ENCODE measurements at places on chromosomes 3 and 15.

- no peaks in the 10 kb centered on the region for H3K27me3 ChIP-seq
- no peak overlapping the region for H3K4me3 ChIP-seq
- no peaks in the 10 kb centered on the region for H3K36me3 ChIP-seq
- no peak for DNase-seq
- no peak overlapping the region for H3K27ac ChIP-seq
Observed at GRCh38 chr3:175580318-175580717, 721.2 kb downstream of the NAALADL2 start.

DNA sequence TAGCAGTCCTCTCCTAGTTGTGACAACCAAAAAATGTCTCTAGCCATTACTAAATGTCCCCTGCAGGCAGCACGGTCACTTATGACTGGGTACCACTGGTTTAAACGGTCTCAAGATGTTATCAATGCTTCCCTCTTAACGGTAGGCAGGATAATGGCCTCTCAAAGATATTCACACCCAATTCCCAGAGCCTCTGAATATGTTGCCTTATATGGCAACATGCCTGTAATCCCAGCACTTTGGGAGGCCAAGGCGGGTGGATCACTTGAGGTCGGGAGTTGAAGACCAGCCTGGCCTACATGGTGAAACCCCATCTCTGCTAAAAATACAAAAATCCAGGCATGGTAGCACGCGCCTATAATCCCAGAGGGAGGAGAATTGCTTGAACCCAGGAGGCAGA is 9.4 kb downstream of the MME start:
- no peaks in the 10 kb centered on the region for H3K27me3 ChIP-seq
- no peaks in the 10 kb centered on the region for H3K4me1 ChIP-seq
- DNase-seq: no peak
- no peak overlapping the region for H3K27ac ChIP-seq
- H3K4me3 ChIP-seq: no peak overlapping the region
- no peaks in the 10 kb centered on the region for H3K36me3 ChIP-seq

DNA sequence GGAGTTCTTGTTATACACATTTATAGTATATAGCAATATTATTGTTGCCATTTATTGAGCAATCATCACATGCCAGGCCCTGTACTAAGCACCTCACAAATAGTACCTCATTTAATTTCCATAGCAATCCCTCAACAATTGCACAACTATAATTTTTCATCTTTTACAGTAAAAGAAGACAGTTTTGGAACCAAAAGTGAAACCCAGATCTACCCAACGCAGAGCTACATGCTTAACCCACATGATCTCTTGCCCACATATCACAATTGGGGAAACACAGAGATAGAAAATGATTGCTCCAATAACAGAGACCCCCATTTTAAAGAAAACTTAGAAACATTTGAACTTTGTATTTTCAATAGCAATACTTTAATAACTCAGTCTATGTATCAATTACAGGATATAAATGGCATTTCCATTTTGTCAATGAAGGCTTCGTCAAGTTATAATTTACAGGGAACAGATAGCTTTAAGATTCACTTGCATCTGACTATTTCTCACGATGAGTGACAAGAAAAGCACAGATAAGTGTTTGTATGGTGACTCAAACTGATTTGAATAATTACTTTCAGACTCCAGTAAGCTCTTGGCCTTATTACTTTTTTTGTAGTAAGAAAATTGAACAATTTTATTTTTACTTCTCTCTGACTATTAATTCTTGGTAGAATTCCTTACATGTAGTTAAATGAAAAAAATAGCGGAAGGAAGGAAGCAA is 38.7 kb upstream of the CCDC50 start:
- DNase-seq: no peak
- no peaks in the 10 kb centered on the region for H3K4me1 ChIP-seq
- H3K27ac ChIP-seq: no peak overlapping the region
- no peaks in the 10 kb centered on the region for H3K36me3 ChIP-seq

- H3K27me3 ChIP-seq: no peaks in the 10 kb centered on the region
- H3K4me1 ChIP-seq: peaks cover 97% of the 10 kb centered on the region
- H3K27ac ChIP-seq: peak overlapping the region; percentile 70
- DNase-seq: no peak
Observed at GRCh38 chr15:88650556-88650955, 11.7 kb downstream of the ISG20 start.

DNA sequence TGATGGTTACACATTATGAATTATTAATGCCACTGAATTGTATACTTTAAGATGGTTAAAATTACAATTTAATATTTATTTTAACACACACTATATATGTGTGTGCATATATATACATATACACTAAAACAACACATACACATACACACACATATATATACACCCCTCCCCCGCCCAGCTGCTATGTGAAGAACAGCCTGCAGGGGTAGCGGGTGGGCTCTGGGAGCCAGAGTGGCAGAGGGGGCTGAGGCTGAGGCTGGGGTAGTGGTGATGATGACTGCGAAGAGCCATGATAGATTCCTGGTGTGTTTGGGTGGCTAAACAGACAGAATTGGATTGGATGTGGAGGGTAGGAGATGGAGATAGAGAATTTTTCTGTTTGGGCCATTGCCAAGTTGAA is 39.4 kb upstream of the APEH start:
- no peak overlapping the region for H3K27ac ChIP-seq
- H3K4me1 ChIP-seq: no peaks in the 10 kb centered on the region

GRCh38 chr3:136567599-136568188 is 184.5 kb downstream of the STAG1 start:
- no peak overlapping the region for H3K4me3 ChIP-seq
- peaks cover 13% of the 10 kb centered on the region for H3K36me3 ChIP-seq
- H3K4me1 ChIP-seq: no peaks in the 10 kb centered on the region

GRCh38 chr3:71062952-71063772 is 520.4 kb downstream of the FOXP1 start:
- peak overlapping the region; percentile 71 for H3K4me3 ChIP-seq
- no peaks in the 10 kb centered on the region for H3K27me3 ChIP-seq
- DNase-seq: no peak
- H3K27ac ChIP-seq: peak overlapping the region; percentile 97

DNA sequence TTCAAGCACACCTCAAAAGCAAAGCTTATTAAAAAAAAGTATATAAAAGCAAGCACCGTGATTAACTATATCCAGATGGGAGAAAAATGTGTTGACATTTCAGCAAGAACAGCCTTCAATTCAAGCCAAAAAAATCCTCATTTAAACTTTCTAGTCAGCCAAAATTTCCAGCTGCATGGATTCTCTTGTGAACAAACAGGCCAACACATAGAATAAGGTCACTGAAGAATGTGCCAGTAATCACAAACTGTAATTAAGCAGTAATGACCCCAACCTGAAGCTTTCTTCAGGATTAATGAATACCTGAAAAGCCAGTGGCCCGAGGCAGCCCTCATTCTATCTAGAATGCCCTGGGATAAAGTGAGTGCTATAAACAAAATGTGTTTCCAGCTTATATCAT is 130.7 kb upstream of the KCNMB2 start:
- H3K4me3 ChIP-seq: no peak overlapping the region
- H3K27me3 ChIP-seq: no peaks in the 10 kb centered on the region
- DNase-seq: no peak
- H3K27ac ChIP-seq: no peak overlapping the region
- H3K36me3 ChIP-seq: no peaks in the 10 kb centered on the region

GRCh38 chr3:61858054-61858453 is 296.7 kb downstream of the PTPRG start:
- no peaks in the 10 kb centered on the region for H3K27me3 ChIP-seq
- H3K27ac ChIP-seq: no peak overlapping the region
- DNase-seq: no peak
- no peak overlapping the region for H3K4me3 ChIP-seq
- H3K4me1 ChIP-seq: no peaks in the 10 kb centered on the region

DNA sequence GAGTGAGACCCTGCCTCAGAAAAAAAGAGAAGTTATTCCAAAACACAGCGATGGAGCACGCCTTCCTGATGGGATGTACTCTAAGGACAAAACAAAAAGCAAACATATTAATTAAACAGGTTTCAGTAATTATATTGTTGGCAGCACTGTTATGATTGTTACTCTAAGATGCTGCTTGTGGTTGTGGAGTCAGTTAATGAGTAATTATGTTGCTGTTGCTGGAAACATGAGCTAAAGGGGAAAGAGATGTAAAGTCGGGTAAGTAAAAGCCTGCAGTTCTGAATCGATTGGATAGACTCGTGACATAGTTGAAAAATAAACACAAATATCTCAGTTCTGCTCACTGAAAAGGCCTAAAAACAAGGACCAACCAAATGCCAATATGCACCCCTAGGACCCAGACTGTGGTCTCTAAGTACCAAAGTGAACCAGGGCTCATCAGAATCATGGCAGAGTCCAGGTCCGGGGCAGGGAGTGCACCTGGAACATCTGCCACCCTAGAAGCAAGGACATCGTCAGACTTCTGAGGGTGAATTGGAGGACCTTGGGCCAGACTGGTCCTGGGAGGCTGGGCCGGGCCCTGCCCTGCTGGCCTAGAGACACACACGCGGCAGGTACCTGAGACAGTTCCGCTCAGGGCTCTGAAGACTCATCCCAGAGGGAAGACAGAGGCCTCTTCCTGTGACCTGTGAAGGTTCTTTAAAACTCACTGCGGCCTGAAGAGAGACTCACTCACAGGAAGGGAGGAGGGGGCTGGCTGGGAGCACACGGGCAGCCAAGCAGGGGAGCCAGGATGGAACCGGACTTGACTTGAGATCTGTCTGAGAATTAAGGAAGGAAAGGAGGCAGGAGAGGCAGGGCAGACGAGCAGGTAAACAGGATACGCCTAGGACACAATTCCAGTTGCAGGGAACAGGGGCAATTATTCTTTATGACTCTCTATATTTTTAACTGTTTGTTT is 140.5 kb downstream of the LRRK1 start:
- H3K27ac ChIP-seq: no peak overlapping the region
- no peaks in the 10 kb centered on the region for H3K4me1 ChIP-seq
- no peaks in the 10 kb centered on the region for H3K36me3 ChIP-seq
- no peak overlapping the region for H3K4me3 ChIP-seq
- no peaks in the 10 kb centered on the region for H3K27me3 ChIP-seq

- no peaks in the 10 kb centered on the region for H3K36me3 ChIP-seq
- DNase-seq: no peak
- H3K4me1 ChIP-seq: peaks cover 15% of the 10 kb centered on the region
Observed at GRCh38 chr15:63997715-63998442, 48.4 kb downstream of the DAPK2 start.

DNA sequence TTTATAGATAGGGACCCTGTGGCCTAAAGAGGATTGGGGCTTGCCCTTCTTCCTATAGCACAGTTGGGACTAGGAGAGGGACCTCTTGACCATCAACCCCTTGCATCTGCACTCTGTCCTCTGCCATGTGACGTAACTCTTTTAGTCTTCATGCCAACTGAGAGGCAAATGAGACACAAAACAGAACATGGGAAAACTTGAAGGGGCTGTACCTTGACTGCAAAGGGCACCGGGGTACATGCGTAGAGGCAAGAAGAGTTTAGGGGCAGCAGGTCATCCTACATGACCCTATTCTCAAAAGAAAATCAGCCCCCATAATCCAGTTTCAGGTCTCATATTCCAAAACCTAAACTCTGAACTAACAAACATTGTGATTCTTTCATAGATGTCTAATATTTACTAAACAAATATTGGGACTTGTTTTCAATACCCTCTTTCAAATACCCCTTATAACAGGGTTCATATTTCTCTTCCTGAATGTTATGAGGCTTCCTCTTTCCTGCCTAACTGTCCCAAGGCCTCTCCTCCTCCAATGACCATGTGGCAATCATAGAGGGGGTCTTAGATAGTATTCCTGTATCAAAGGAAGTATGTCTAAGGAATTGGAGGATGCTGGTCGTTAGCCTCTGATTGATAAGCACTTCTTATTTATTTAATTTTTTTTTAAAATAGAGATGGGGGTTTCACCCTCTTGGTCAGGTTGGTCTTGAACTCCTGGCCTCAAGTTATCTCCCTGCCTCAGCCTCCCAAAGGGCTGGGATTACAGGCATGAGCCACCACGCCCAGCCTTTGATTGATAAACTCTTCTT is 20.6 kb downstream of the ACKR2 start:
- H3K4me3 ChIP-seq: no peak overlapping the region
- no peak for DNase-seq
- H3K27me3 ChIP-seq: peaks cover 3% of the 10 kb centered on the region
- H3K36me3 ChIP-seq: no peaks in the 10 kb centered on the region

DNA sequence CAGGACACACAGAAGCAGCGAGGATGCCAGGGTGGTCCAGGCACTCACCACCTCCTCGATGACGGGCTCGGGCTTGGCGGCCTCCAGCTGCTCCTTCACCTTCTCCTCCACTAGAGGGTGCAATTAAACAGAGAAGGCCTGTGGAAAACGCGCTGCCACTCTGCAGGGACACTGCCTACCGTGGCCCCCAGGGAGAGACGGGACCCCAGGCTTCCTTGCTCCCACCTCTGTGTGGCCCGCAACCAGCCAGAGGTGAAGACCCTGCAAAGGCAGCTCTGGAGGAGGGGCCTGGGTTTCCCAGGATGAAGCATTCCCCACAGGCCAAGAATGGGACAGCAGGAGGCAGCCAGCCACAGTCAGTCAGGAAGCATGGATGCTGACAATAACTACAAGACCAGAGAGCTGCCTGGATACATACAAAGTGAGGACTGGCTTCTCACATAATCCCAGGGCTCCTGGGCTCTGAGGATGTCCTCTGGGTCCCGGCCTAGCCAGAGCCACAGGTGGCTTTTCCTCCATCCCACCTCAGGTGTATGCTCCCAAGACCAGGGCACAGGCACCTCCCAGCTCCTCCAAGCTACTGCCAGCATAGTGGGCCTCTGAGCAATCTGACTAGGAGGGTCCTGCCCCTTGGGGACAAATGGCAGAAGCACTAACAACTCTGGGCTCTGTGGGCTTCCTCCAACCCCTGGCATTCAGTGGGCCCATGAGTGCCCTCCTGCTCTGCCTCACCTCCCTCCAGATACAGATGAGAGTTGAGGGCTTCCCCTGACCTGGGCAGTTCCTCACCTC is 46.2 kb downstream of the PTH1R start:
- H3K4me1 ChIP-seq: peaks cover 46% of the 10 kb centered on the region
- peak; percentile 21 for DNase-seq
- no peaks in the 10 kb centered on the region for H3K27me3 ChIP-seq

- no peaks in the 10 kb centered on the region for H3K36me3 ChIP-seq
- peak overlapping the region; percentile 7 for H3K4me3 ChIP-seq
- no peaks in the 10 kb centered on the region for H3K27me3 ChIP-seq
- no peak overlapping the region for H3K27ac ChIP-seq
- DNase-seq: no peak
Observed at GRCh38 chr15:62624547-62625378, 417.8 kb upstream of the TPM1 start.

- DNase-seq: no peak
- H3K36me3 ChIP-seq: no peaks in the 10 kb centered on the region
- no peak overlapping the region for H3K27ac ChIP-seq
- no peaks in the 10 kb centered on the region for H3K27me3 ChIP-seq
- H3K4me1 ChIP-seq: no peaks in the 10 kb centered on the region
Observed at GRCh38 chr15:70036585-70037291, 61.0 kb downstream of the TLE3 start.

GRCh38 chr15:89140595-89140994 is 52.3 kb downstream of the ABHD2 start:
- H3K27ac ChIP-seq: no peak overlapping the region
- H3K4me3 ChIP-seq: no peak overlapping the region
- DNase-seq: no peak
- H3K4me1 ChIP-seq: peaks cover 19% of the 10 kb centered on the region

- no peak overlapping the region for H3K27ac ChIP-seq
- H3K27me3 ChIP-seq: no peaks in the 10 kb centered on the region
- no peaks in the 10 kb centered on the region for H3K36me3 ChIP-seq
- no peaks in the 10 kb centered on the region for H3K4me1 ChIP-seq
- no peak overlapping the region for H3K4me3 ChIP-seq
Observed at GRCh38 chr15:84016371-84016770, 219.2 kb upstream of the GOLGA6L4 start.

All from CD4-positive, alpha-beta T cell (primary cell).